ENCODE measurements at places on chromosomes 1 and 21.

GRCh38 chr1:45299981-45300668, 26.6 kb upstream of the HPDL start:
- peak; percentile 52 for DNase-seq

DNA sequence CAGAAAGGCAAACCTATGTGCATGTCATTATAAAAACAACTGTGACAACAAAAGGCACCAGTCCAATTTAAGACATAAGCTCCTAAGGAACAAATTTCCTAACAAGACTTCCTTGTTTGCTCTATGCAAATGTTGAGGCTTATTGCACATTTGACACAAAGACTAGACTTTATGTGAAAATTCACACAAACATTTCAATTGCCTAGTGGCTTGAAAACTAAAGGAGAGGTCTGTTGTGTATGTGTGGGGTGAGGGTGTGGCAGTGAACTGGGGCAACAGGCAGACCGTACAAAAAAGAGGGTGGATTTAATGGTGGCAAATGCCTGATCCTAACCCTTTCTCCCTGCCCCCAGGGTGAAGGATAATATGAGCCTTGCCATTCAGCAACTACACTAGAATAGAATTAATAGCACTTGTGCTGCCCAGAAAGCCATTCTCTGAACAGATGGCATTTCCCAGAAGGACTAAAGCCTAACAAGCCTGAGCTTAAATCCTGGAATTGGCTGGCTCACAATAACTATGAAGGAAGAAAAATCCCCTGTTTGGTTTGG, 73.9 kb downstream of the GLUL start:
- no peak for DNase-seq

DNA sequence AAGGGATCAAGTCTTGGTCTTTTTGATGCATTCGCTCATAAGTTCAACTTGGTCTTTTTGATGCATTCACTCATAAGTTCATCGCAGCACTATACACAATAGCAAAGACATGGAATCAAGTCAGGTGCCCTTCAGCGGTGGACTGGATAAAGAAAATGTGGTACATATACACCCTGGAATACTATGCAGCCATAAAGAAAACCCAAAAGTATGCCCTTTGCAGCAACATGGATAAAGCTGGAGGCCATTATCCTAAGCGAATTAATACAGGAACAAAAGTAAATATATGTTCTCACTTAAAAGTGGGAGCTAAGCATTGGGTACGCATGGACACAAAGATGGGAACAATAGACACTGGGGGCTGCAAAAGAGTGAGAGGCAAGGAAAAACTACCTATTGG, 29.8 kb upstream of the FOXE3 start:
- DNase-seq = no peak

DNA sequence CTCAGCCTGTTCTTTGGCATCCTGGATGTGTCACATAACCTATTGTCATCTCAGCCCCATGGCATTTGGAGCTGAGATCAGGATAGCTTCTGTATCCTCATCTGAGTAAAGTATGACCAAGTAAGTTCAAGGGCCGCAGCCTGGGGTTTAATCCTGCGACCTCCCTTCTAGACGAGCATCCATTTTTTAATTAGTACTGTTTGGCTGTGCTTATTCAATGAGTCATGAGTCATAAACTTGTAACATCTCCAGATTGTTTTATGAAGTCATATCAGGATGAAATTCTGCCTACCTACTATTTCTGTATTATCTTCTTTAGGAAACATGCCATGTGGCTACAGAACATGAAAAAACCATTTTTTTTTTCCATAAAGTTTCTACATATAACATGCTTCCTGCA, 119.1 kb downstream of the ERG start:
- DNase-seq = no peak

- DNase-seq = no peak
Measured at GRCh38 chr1:214702556-214702955, 99.6 kb downstream of the CENPF start.

DNA sequence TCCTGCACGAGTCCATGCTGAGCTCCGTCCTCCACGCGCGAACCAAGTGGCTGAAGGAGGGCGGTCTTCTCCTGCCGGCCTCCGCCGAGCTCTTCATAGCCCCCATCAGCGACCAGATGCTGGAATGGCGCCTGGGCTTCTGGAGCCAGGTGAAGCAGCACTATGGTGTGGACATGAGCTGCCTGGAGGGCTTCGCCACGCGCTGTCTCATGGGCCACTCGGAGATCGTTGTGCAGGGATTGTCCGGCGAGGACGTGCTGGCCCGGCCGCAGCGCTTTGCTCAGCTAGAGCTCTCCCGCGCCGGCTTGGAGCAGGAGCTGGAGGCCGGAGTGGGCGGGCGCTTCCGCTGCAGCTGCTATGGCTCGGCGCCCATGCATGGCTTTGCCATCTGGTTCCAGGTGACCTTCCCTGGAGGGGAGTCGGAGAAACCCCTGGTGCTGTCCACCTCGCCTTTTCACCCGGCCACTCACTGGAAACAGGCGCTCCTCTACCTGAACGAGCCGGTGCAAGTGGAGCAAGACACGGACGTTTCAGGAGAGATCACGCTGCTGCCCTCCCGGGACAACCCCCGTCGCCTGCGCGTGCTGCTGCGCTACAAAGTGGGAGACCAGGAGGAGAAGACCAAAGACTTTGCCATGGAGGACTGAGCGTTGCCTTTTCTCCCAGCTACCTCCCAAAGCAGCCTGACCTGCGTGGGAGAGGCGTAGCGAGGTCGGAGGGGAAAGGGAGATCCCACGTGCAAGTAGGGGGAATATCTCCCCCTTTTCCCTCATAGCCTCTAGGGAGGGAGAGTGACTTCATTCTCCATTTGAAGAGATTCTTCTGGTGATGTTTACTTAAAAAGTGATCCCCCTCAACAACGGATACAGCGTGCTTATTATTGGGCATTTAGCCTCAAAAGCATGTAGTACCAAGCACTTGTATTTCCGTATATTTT, 991 bp downstream of the PRMT6 start:
- DNase-seq = peak; percentile 39

DNA sequence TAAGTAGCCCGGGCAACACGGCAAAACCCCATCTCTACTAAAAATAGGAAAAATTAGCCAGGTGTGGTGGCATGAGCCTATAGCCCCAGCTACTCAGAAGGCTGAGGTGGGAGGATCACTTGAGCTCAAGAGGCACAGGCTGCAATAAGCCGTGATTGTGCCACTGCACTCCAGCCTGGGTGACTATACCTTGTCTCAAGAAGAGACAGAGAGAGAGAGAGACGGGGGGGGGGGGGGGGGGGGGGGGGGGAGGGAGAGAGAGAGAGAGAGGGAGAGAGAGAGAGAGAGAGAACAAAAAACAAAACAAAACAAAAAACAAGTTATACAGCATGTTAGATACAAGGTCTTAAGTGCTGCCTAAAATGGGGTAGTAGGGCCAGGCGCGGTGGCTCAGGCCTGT, 77.8 kb upstream of the ZNF281 start:
- no peak for DNase-seq

DNA sequence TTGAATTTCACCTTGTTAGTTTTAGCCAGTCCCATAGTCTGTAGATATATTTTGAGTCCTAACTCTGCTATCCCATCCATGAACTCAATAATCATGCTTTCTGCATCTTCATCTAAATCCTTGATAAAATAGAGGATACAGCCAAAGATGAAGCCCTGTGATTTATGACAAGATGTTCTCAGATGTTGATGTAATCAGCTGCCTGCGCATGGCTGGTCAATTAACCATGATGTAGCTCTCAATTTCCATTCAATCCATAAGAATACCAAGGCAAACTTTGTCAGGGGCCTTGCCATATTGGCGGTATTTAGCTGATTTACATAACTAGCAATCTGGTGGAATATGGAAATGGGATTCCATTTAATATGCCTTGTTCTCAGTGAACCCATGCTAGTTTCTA, 183.2 kb downstream of the TNR start:
- DNase-seq = no peak

GRCh38 chr1:24566236-24566867, 10.5 kb downstream of the NCMAP start:
- no peak for DNase-seq

DNA sequence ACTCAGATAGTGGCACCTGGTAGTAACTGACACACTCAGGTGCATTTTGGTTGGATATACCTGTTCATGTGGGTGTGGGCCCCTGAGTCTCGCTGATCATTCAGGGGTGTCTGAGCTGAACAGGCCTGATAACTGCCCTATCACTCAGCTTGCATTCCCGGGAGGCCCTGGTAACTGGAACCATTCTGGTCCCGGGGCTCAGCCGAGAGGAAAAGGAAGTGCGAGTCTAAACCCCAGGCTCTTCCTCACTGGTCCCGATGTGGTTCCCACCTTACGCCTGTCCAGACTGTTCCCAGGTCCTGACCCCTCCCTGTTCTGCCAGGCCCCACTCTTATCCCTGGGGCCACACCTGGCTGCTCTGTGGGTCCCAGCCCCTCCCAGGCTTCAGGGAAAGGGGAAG, 11.7 kb upstream of the CDK18 start:
- DNase-seq = no peak

DNA sequence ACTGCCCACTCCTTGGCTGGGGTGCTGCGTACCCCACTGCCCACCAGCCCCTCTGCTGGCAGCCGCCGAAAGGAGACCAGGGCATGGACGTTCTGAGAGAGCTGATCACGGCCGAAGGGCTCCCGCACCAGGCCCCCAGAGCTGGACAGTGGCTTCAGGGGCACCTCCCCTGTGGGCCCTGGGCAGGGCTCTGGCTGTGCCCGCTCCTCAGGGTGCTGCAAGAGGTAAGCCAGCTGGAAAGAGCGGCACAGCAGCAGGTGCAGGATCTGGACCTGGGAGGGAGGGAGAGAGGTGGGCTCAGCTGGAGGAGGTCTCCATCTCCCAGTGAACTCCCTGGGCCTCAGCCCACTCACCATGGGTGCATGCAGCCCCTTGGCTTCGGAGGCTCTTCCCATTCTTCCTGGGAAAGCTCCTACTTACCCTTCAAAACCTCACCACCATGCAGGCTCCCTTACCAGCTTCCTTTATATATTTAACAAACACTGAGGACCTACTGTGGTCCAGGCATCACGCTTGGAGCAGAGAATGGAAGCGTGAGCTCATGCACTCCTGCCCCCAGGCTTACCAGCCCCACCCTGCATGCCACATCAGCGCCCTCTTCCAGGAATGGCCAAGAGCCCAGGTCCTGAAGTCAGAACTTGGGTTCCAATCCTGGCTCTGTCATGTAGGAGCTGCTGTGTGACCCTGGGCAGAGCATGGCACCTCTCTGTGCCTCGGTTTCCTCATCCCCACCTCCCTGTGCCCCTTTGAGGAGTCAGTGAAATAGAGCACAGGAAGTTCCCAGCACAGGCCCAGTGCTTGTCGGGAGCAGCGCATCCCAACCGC, 6.8 kb upstream of the KIF17 start:
- no peak for DNase-seq

GRCh38 chr21:45454060-45454925, 49.3 kb downstream of the COL18A1 start:
- DNase-seq = no peak

DNA sequence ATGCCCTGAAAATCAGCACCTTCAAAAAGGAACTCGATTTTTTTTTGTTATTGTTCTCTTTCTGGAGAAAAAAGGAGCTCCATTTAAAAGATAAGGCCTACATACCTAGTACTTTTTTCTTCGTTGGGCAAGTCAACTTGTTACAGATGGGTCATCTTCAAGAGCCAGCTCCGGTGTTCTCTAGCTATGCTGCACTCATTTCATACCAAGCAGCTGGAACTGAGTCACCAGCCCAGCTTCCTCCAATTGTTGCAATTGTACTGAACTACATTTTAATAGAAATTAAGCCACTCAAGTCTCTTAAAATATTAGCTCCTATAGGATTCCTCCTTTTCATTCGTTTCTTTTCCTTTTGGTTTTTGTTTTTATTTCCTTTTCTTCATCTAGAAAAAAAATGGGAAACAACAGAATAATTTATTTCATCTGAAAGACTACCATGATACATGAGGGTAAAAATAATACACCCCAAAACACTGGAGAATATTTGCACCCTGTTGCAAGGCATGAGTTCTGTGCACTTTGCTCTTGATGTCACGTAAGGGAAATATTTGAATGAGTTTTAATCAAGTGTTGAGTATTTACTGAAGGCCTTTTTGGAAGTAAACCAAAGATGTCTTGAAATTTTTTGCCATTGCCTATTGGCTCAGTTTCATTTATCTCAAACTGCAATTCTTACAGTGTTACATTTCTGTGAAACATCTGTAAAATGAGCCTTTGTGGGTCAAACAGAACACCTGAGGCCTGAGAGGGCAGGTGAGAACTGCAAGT, 60.5 kb downstream of the CLIC4 start:
- DNase-seq = no peak

DNA sequence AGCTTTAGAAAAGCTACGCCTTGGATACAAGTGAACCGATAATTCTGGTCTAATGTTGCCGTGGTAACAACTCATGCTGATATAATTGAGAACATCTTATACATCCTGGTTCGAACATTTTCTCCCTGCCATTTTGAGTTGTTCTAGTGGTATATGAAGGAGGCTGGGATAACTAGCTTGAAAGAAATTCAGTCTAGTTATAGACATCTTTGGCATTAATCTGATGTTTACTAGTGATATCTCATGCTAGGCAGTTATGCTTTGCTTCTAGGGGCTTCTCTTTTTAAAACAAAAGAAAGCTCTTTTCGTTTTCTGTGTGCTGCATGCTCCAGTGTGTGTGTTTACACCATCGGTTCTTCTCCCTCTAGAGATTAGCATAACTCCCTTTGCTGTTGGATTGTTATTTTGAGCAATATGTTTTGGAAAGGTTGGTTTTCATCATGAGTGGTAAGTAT, 20.5 kb downstream of the PRKACB start:
- DNase-seq = peak; percentile 49

GRCh38 chr1:112798292-112798691, 83.2 kb upstream of the PPM1J start:
- no peak for DNase-seq
